ENCODE measurements at places on chromosomes 16 and 17. TPM values are rescaled to one million over a fixed set of nuclear protein-coding genes. Genes with fewer than 3 reads are reported as not detected.

SPNS3 gene
- total RNA-seq: 1.1 TPM

GRCh38 chr17:31085563-31085962 lies 9.2 kb upstream of the NF1 start:
- H3K27me3 ChIP-seq: no peaks in the 10 kb centered on the region
- H3K27ac ChIP-seq: no peak overlapping the region
- H3K4me3 ChIP-seq: no peak overlapping the region
- no peaks in the 10 kb centered on the region for H3K4me1 ChIP-seq
- no peak for DNase-seq

KRT24 gene
- total RNA-seq: not detected

DNA sequence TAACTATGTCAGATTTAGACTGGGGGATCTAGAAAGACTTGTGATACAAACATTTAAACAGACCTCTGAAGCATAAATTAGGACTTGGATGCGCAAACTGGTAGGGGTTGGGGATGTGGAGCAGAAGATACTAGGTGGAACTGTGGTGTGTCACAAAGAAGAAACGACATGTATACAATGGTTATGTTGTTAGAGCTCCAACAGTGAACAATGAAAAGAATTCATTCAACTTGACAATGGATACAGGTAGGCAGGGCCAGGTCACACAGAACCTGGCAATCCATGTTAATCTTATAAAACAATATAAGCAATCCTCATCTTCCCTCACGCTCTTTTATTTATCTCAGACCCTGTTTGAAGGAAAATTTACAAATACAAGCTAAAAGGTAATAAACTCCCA lies 102.0 kb downstream of the CDC27 start:
- H3K27me3 ChIP-seq: no peaks in the 10 kb centered on the region
- no peak for DNase-seq
- peaks cover 3% of the 10 kb centered on the region for H3K4me1 ChIP-seq
- H3K27ac ChIP-seq: no peak overlapping the region
- peaks cover under 1% of the 10 kb centered on the region for H3K36me3 ChIP-seq

- no peak overlapping the region for H3K4me3 ChIP-seq
- no peak for DNase-seq
- H3K4me1 ChIP-seq: no peaks in the 10 kb centered on the region
- H3K36me3 ChIP-seq: no peaks in the 10 kb centered on the region
- no peak overlapping the region for H3K27ac ChIP-seq
Observed at GRCh38 chr17:12536021-12536420, 129.7 kb upstream of the MYOCD start.

PYY gene
- total RNA-seq: not detected

- peaks cover 21% of the 10 kb centered on the region for H3K4me1 ChIP-seq
- H3K4me3 ChIP-seq: no peak overlapping the region
- H3K36me3 ChIP-seq: no peaks in the 10 kb centered on the region
- DNase-seq: no peak
- H3K27me3 ChIP-seq: no peaks in the 10 kb centered on the region
- H3K27ac ChIP-seq: no peak overlapping the region
Observed at GRCh38 chr17:64273006-64273405, 9.9 kb upstream of the TEX2 start.

CTF1 gene
- 2.0 TPM for total RNA-seq

GRCh38 chr17:73972056-73972455 lies 231.4 kb upstream of the RPL38 start:
- peaks cover 20% of the 10 kb centered on the region for H3K27me3 ChIP-seq
- H3K36me3 ChIP-seq: no peaks in the 10 kb centered on the region
- H3K27ac ChIP-seq: no peak overlapping the region

- no peaks in the 10 kb centered on the region for H3K4me1 ChIP-seq
- H3K36me3 ChIP-seq: no peaks in the 10 kb centered on the region
- DNase-seq: no peak
- H3K4me3 ChIP-seq: no peak overlapping the region
- H3K27me3 ChIP-seq: no peaks in the 10 kb centered on the region
- H3K27ac ChIP-seq: no peak overlapping the region
Observed at GRCh38 chr17:67063141-67063540, 18.8 kb downstream of the CACNG1 start.

GRCh38 chr16:693766-694165 lies 3.6 kb upstream of the WDR24 start:
- H3K27me3 ChIP-seq: peaks cover 30% of the 10 kb centered on the region
- no peaks in the 10 kb centered on the region for H3K36me3 ChIP-seq
- H3K4me1 ChIP-seq: peaks cover 43% of the 10 kb centered on the region

DNA sequence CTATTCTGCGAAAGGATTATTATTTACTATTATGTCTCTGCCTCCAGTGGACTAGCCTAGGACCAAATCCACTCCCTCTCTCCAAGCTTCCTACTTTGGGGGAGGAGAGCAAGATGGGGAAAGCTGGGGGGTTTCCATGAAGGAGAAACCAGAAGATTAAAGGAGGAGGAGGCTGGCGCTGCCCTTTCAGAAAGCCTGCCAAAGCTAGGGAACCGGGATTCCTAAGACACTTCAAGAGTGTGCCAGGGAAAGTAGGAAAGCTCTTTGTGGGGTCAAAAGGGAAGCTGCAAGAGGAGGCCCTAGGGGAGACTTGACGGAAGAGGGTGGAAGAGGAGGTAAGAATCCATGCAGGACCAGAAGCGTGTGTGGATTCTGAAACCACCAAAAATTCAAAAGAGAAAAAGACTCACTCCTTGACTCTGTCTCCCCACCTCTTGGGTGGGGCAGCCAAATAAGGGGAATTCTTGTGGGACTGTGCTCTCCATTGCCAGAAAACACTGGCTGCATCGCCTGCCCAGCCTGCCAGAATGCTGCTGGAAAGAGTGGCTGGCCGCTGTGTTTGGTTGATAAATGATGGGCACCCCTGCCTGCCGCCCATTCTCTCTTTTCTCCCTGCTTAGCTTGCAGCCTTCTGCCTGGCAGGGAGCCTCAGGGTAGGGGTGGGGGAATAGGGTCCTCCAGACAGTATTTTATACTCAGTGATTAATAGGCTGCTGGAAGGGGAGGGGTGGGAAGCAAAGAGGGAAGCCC lies 11.8 kb upstream of the KAT7 start:
- peak overlapping the region; percentile 84 for H3K27ac ChIP-seq
- no peak for DNase-seq
- H3K36me3 ChIP-seq: no peaks in the 10 kb centered on the region
- peaks cover 52% of the 10 kb centered on the region for H3K4me1 ChIP-seq
- H3K27me3 ChIP-seq: no peaks in the 10 kb centered on the region

GRCh38 chr16:12573730-12574383 lies 229.8 kb downstream of the CPPED1 start:
- H3K36me3 ChIP-seq: peaks cover 26% of the 10 kb centered on the region
- H3K27ac ChIP-seq: peak overlapping the region; percentile 37

FOXC2 gene
- total RNA-seq: not detected
